ENCODE measurements at places on chromosomes 4 and X.

DNA sequence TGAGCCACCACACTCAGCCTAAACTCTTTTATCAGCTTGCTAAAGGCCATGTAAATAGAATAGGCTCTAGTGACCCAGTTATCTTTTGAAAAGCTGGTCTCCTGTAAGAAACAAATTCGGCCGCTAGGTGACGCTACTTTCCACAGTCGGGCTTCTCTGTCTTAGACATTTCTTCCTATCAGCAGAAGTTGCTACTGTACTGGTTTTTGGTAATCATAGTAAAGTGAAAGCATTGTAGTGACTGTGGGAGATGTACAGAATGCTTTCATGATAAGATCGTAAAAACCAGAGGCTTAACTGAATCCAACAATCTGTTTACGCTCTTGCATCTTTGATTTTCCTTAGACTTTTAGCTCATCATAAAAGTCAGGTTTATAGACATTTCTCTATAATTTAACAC, 82.6 kb downstream of the GK start:
- H3K4me1 ChIP-seq = peaks cover 21% of the 10 kb centered on the region
- no peaks in the 10 kb centered on the region for H3K36me3 ChIP-seq
- DNase-seq = peak; percentile 79

- no peak for DNase-seq
- peaks cover 14% of the 10 kb centered on the region for H3K4me1 ChIP-seq
- peaks cover 2% of the 10 kb centered on the region for H3K27me3 ChIP-seq
- H3K4me3 ChIP-seq = no peak overlapping the region
Observed at GRCh38 chrX:23013366-23013765, 13.6 kb downstream of the DDX53 start.

GRCh38 chr4:102299354-102300107, 45.8 kb downstream of the SLC39A8 start:
- H3K4me3 ChIP-seq = no peak overlapping the region
- H3K4me1 ChIP-seq = peaks cover 1% of the 10 kb centered on the region
- no peak for DNase-seq
- H3K27me3 ChIP-seq = no peaks in the 10 kb centered on the region
- H3K27ac ChIP-seq = no peak overlapping the region

DNA sequence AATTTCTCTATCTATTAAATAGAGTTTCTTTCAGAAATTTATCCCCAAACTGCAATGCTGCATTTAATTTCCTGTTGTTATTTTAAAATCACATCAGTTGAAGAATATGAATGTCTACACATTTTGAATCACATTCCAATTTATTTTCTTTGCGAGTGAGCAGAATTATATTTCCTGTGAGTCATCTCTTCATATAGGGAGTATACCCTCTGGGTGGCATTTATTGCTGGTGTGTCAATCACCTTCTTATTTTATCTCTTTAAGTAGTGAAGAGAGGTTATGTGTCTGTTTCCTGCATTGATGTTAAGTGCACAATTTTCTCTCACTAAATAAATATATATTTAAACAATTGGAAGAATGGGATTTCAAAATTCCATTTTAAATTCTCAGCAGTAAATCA, 511.0 kb upstream of the ATOH1 start:
- H3K4me1 ChIP-seq = no peaks in the 10 kb centered on the region
- no peaks in the 10 kb centered on the region for H3K27me3 ChIP-seq
- H3K36me3 ChIP-seq = no peaks in the 10 kb centered on the region
- DNase-seq = no peak
- H3K4me3 ChIP-seq = no peak overlapping the region

GRCh38 chr4:74197080-74197479, 39.2 kb downstream of the MTHFD2L start:
- no peaks in the 10 kb centered on the region for H3K4me1 ChIP-seq
- H3K4me3 ChIP-seq = no peak overlapping the region
- DNase-seq = no peak
- H3K27me3 ChIP-seq = no peaks in the 10 kb centered on the region
- H3K36me3 ChIP-seq = peaks cover 15% of the 10 kb centered on the region
- no peak overlapping the region for H3K27ac ChIP-seq

DNA sequence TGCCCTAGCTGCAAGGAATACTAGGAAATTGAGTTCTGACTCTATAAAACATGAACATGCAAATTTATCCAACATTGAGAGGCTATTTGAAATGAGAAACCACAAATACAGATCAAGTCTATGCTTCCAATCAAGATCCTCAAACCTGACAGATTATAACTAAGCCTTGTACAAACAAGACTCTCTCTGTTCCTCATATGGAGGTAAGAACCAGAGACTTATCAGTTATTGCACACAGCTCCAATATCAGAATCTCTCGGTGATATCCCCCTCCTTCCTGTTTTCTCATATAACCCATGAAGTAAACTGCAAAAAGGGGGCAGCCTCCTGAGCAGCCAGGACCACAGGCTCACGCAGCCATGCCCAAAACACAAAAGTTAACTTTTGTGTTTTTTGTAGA, 36.5 kb downstream of the FBXW7 start:
- peaks cover 4% of the 10 kb centered on the region for H3K36me3 ChIP-seq
- H3K4me1 ChIP-seq = peaks cover 54% of the 10 kb centered on the region
- no peak for DNase-seq
- no peak overlapping the region for H3K4me3 ChIP-seq

DNA sequence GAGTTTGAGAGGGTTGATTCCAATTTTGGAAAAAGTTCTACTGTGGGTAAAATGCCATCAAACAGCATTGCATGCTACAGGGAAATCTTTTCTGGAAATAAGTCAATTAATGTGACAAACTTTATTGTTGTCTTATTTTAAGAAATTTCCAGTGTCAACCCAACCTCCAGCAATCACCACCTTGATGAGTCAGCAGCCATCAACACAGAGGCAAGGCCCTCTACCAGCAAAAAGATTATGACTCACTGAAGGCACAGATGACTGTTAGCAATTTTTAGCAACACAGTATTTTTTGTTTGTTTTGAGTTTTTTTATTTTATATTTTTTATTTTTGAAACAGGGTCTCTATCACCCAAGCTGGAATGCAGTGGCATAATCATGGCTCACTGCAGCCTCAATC, 165.4 kb upstream of the C1QTNF7 start:
- no peaks in the 10 kb centered on the region for H3K36me3 ChIP-seq
- H3K27me3 ChIP-seq = peaks cover 11% of the 10 kb centered on the region
- DNase-seq = no peak
- no peak overlapping the region for H3K4me3 ChIP-seq
- no peak overlapping the region for H3K27ac ChIP-seq

DNA sequence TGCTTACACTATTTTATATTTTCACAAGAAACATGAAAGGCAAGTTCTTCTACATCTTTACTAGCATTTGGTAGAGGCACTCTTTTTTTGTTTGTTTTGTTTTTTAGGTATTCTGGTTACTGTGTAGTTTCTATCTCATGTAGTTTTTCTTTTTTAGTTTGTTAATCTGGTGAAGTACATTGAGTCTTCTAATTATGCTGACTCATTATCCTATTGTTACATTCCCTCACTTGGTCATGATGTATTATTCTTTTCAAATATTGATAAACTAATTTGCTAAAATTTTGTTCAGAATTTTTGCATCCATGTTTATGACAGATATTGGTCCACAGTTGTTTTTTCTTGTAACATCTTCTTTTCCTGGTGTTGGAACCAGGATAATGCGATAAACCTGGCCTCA, 4.7 kb downstream of the GK2 start:
- no peaks in the 10 kb centered on the region for H3K27me3 ChIP-seq
- no peaks in the 10 kb centered on the region for H3K36me3 ChIP-seq
- H3K27ac ChIP-seq = no peak overlapping the region
- H3K4me1 ChIP-seq = no peaks in the 10 kb centered on the region
- no peak for DNase-seq

DNA sequence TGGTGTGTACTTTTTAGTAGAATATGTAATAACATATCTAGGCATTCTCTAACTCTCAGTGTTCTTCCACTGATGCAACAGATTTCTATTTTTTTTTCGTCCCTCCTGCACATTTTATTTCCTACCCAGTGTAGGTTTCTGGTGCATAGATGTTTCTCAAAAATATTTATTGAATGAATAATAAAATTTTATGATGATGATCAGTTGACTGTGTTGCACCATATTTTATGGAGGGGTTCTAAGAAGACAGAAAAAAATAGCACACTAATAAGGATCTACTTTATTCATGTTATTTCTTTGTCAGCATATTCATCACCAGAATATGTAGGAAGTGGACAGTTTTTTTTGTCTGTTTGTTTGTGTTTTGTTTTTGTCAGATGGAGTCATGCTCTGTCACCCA, 2529.3 kb downstream of the ARAP2 start:
- H3K36me3 ChIP-seq = no peaks in the 10 kb centered on the region
- no peak overlapping the region for H3K27ac ChIP-seq
- H3K27me3 ChIP-seq = no peaks in the 10 kb centered on the region
- DNase-seq = no peak
- no peak overlapping the region for H3K4me3 ChIP-seq

Measured in activated T-cell treated with anti-CD3 and anti-CD28 coated beads, Interleukin-2, amount 50 U/mL, for 24 hours (primary cell).